ENCODE measurements at places on chromosomes 16 and 17.

GRCh38 chr16:24036614-24037013 lies 200.8 kb downstream of the PRKCB start:
- DNase-seq, result peak; percentile 42

- DNase-seq, result no peak
Measured at GRCh38 chr17:34981538-34982241, 1.4 kb downstream of the LIG3 start.

DNA sequence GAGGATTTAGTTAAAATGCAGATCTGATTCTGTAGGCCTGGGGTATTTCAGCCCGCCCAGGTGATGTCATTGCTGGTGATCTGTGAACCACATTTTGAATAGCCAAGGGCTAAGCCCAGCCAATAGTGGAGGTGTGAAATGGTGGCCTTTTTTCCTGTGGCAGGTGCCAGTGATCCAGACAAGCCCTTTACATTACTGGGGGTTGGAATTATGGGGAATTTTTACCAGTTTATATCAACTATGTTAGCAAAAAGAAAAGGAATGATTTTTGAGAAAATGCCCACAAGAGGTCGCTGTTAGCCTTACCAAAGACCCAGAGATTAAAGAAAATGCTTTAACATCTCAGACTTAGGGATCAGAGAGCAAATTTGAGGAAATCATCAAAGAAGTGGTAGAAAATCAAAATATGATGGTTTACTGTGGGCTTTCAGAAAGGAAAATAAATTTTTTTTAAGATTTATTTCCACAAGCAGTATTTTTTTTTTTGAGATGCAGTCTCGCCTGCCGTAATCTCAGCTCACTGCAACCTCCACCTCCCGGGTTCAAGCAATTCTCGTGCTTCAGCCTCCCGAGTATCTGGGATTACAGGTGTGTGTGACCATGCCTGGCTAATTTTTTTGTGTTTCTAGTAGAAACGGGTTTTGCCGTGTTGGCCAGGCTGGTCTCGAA lies 3.9 kb downstream of the VPS35L start:
- DNase-seq, result no peak

DNA sequence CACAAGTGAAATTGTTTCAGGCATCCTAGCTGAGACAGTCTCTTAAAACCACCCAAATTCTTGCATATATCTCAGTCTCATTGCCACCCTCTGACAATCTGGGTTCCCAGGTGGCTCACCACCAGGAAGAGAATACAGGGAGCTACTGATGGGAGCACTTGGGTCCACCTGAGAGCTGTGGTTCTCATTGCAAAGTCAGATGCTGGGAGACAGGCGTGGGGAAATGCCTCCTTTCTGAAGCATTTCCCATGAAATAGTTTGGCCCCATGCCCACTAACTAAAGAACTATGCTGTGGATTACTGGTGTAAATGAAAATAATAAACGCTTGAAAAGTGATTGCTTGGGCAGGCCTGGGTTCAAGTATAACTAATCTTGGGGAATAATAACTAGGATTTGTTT lies 70.3 kb downstream of the CMC2 start:
- DNase-seq, result no peak

GRCh38 chr16:2753733-2754020 lies 1.2 kb downstream of the SRRM2 start:
- DNase-seq, result no peak

DNA sequence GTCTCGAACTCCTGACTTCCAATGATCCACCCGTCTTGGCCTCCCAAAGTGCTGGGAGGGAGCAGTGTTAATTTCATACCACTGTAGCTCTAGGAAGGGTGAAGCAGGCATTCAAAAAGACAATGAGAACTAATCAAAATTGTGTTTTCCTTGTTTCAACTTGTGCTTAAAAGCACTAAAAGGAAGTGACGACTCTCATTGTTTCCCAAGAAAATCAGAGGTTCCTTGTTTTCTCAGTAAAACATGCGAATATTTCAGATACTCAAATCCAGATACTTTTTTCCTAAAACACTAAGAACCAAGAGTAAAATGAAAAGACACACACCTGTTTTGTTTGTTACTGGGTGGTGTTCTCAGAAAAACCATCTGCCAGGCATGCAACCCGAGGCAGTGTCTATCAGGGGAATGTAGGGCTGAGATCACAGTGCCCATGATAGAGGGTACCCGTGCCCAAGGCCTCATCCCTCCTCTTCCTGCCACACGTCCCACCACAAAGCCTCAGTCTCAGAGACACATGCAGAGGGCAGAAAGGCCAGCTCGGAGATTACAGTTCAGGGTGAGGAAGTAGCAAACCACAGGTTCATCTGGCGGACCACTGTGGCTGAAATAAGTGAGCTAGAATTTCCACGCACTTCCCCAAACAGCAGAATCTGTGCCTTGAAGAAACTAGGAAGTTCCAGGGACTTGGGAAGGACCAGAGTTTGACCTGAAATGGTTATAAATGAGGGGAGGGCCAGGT lies 33.7 kb downstream of the GINS3 start:
- no peak for DNase-seq

DNA sequence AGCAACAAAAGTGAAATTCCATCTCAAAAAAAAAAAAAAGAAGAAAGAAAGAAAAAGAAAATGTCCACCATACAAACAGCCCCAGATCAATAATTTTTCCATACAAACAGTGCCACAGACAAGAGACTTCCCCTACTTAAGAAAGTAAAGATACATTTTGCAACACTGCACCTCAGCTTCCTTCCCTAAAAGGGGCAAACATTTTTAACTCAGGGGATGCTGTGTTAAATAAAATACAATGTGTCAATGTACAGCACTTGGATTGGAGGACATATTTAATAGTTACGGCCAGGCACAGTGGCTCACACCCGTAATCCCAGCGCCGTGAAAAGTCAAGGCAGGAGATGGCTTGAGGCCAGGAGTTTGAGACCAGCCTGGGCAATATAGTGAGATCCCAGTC lies 22.3 kb downstream of the MYH11 start:
- no peak for DNase-seq

DNA sequence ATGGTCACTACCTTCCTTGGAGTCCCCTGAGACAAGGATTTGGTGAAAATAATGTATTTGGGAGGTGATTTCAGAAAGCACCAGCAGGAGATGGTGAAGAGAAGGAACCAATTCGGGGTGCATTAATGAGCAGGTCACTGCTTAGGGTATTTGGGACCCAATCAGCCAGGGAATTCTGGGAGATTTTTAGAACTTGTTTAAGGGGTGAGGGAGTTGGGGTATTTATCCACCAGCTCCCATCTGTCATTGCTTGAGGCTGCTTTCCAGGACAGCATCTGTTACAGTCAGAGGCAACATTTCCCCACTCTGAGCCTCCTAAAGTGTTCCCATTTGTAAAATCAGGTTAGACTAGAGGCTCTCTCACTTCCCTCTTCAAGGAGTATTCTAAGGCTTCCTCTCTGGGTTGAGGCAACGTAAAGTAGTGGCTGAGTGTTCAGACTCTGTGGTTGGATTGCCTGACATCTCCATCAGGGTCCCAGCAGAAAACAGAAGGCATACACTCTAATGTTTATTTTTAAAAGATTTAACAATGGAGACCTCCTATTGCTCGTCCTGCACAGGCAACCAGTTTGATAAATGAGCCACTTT lies 60.9 kb downstream of the CLEC19A start:
- DNase-seq, result peak; percentile 38

DNA sequence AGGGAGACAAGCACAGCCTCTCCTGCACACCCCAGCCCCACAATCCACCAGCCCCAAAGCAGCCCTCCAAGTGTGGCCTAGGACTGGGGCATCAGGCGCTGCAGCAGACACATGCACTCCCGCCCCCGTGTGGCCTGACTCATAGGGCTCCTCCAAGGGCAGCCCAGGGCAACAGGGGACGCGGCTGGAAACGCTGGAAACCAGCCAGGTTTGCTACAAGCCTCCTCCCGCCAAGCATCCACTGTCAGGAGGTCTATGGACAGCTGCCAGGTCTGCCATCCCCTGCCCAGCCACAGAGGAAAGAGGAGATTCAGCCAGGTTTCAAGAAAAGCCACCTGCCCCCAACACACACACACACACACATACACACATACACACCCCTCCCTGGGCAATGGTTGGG lies 25.8 kb downstream of the SRCIN1 start:
- peak; percentile 90 for DNase-seq

DNA sequence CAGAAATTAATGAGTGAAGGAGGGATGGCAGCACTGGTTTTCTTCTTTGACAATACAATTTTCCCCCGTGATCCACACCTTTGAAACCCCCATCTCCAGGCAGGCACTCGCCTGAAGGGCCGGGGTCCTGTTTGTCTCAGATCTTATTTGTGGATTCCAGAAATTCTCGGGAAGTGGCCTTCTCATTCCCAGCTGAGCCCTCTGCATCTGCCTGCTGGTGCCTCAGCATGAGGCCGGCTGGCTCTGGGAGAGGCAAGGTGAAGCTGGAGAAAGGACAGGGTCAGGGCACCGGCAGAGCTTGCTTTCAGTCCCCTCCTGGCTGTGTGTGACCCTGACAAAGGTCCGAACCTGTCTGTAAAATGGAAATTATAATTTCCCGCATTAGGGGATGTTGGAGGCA lies 35.8 kb upstream of the C1QL1 start:
- DNase-seq, result no peak

- DNase-seq, result peak; percentile 76
Measured at GRCh38 chr16:68069511-68070248, 15.5 kb upstream of the NFATC3 start.

- DNase-seq, result no peak
Measured at GRCh38 chr16:76297941-76298340, 20.7 kb downstream of the CNTNAP4 start.

DNA sequence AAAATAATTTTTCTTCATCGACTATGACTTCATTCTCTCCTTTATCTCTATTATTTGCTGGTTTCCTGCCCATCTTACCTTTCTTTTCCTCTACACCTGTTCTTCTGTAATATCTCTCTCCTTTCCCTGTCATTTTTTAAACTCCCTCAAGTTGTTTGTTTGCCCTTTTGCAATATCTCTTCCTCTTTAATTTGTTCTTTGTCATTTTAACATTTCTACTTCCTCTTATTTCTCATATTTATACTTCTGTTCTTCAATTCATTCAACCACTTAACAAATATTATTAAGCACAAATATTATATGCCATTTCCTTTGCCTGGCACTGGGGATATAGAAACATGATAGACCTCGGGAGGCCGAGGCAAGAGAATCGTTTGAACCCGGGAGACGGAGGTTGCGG lies 22.6 kb downstream of the MAP3K3 start:
- no peak for DNase-seq

GRCh38 chr16:84229471-84229870 lies 10.3 kb downstream of the KCNG4 start:
- DNase-seq, result no peak

DNA sequence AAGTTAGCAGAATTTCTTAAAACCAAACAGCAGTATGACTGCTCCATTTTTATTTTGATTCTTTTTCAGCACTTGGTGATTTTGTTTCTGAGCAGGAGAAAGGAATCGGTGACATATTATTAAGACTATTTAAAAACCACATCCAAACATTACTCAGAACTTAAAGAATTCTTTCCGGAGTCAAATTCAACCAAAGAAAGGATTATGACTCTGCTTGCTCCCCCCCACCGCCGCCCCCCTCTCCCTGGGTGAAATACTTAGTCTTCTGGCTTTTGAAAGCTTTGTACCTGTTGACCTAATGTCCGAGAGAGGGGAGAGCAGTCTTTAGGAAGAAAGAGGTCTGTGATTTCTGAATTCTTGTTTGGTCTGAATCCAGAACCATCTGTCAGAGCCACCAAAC lies 17.9 kb upstream of the COL1A1 start:
- DNase-seq, result no peak

GRCh38 chr16:58455750-58456149 lies 44.2 kb upstream of the NDRG4 start:
- DNase-seq, result no peak

GRCh38 chr16:81174644-81175324 lies 63.7 kb upstream of the BCO1 start:
- DNase-seq, result no peak

- no peak for DNase-seq
Measured at GRCh38 chr16:24838554-24839266, 7.1 kb upstream of the SLC5A11 start.

- DNase-seq, result peak; percentile 83
Measured at GRCh38 chr17:27762527-27763305, 37.6 kb downstream of the NOS2 start.

- no peak for DNase-seq
Measured at GRCh38 chr17:30074254-30074653, 42.4 kb upstream of the NSRP1 start.

GRCh38 chr16:59289151-59289550 lies 555.0 kb upstream of the GOT2 start:
- DNase-seq, result no peak

DNA sequence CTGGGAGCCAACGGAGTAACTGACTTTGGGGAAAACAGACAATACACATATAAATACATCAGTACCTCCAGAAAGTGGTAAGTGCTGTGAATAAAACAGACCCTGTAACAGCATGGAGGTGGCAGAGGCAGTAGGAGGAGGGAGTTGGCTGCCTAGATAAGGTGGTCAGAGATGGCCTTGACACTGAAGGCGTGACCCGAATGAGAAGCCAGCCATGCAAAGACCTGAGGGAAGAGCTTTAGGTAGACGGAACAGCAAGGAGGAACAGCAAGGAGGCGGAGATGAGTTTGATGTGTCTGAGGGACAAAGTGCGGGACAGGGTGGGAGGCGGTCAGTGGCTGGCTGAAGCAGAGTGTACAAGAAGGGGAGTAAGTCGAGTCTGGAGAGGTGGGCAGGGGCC lies 8.1 kb upstream of the SLC6A4 start:
- no peak for DNase-seq

GRCh38 chr17:30251931-30252330 lies 16.4 kb upstream of the SLC6A4 start:
- no peak for DNase-seq

- no peak for DNase-seq
Measured at GRCh38 chr17:74180336-74180735, 23.1 kb upstream of the RPL38 start.

DNA sequence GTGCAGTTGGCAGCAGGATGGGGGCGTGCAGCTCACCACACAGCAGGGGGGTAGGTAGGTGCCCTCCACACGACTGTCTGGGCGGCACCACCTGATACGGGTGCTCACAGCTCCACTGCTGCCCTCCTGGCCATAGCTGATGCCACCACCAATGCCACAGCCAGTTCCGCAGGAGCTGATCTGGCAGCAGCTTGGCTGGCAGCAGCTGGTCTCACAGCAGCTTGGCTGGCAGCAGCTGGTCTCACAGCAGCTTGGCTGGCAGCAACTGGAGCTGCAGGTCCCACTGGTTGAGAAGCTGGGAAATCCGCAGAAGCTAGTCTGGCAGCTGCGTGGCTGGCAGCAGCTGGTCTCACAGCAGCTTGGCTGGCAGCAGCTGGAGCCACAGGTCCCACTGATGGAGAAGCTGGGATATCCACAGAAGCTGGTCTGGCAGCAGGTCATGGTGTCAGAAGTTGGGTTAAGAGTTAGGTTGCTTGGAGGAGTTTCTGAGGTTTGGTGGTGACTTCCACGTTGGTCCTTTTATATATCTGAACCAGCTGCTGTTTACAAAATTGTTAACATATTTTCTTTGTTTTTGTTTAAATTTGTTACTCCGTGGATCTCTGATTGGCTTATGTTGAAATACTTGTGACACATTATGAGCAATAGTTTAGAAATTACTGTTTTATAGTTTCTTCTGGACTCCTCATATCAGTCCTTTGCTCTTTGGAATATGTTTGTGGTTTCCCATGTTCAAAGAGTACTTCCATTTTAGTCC lies at the start of gene KRTAP1-5:
KRTAP1-5 (minus strand) TSS at position 494 of the 757 bp plus-strand sequence; CDS start at position 441, 53 bp downstream.
- DNase-seq, result no peak
